Endodermal cell (in vitro differentiated cells): ENCODE measurements at places on chromosomes 1 and 21. TPM values are rescaled to one million over a fixed set of nuclear protein-coding genes. Genes with fewer than 3 reads are reported as not detected.
A peak's percentile ranks its signal among the peaks of the same experiment; 100 is the strongest.

DNA sequence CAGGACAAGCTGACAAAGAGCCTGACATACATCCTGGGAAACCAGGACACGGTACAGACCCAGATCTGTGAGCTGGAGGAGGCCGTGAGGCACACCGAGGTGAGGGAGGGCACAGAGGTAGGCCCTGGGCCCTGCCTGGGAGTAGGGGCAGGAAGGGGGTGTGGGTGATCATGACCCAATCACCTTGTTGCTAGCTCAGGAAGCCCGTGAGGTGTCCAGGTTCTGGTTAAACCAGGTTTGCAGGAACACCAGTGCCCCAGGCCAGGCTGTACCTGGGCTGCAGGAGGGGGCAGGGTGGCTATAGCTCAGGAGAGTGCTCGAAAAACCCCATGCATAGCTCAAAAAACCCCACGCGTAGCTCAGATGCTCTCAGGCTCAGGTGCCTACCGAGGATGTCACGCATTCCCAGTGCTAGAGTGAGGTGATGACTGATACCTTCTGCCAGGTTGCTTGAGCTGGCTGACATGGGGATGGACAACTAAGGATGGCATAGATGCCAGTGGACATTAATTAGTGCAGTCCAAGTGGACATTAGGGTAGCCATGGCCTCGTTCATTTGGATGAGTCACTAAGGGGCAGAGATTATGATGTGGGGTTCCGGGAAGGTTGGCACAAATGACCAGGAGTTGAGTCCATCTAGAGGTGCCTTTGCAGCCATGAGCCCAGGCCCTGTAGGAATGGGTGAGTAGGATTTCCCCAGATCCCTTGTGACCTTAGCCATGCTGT, 3.7 kb downstream of the TRIM46 start:
- no peaks in the 10 kb centered on the region for H3K27me3 ChIP-seq
- H3K4me3 ChIP-seq = no peak overlapping the region
- peak; percentile 33 for DNase-seq
- H3K36me3 ChIP-seq = peaks cover 17% of the 10 kb centered on the region
- no peak overlapping the region for H3K27ac ChIP-seq
- H3K4me1 ChIP-seq = no peaks in the 10 kb centered on the region

- H3K4me3 ChIP-seq = no peak overlapping the region
- H3K36me3 ChIP-seq = no peaks in the 10 kb centered on the region
- peaks cover 2% of the 10 kb centered on the region for H3K4me1 ChIP-seq
Measured at GRCh38 chr1:34879230-34879629, 19.7 kb upstream of the SMIM12 start.

GRCh38 chr1:47190857-47191256, 1.0 kb upstream of the PDZK1IP1 start:
- no peak for DNase-seq
- H3K4me1 ChIP-seq = no peaks in the 10 kb centered on the region
- no peak overlapping the region for H3K4me3 ChIP-seq
- H3K27ac ChIP-seq = no peak overlapping the region
- peaks cover 4% of the 10 kb centered on the region for H3K27me3 ChIP-seq

Gene TDRD10
- not detected in 2 replicates for total RNA-seq

DNA sequence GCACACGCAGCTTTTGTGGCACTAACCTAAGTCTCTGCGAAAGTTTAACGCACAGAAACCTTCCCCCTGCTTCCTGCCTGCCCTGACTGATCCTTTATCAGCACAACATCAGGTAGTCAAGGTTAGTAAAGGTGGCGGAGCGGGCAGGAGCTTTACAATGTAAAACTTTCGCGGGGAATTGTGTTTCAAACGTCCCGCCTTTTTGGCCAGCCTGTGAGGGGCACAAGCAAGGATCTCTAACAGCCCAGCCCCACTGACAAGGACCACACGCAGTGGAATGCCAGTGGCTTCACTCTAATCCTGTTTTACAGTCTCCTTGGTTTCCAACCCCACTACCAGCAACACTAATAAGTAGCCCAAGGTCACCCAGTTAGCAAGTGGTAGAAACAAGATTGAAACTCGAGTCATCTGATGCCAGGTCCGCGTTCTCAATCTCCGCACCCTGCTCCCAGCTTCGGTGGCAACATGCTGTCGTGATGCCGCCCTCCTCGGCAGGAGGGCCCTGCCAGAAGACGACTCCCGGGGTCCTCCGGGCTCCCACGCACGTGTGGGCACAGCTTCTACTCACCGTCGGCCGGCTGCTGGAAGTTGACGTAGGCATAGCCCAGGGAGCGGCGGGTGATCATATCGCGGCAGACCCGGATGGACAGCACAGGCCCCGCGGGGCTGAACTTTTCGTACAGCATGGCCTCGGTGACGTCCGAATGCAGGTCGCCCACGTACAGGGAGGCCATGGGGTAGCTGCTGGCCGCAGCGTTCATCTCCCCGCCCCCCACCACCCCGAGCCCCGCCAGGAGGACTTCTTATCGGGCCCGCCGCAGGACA, 1.2 kb downstream of the PABPC4 start:
- no peaks in the 10 kb centered on the region for H3K27me3 ChIP-seq
- peak overlapping the region; percentile 85 for H3K4me3 ChIP-seq
- no peaks in the 10 kb centered on the region for H3K4me1 ChIP-seq
- H3K36me3 ChIP-seq = peaks cover 48% of the 10 kb centered on the region

- H3K4me3 ChIP-seq = no peak overlapping the region
- DNase-seq = peak; percentile 29
- H3K27me3 ChIP-seq = peaks cover 8% of the 10 kb centered on the region
Measured at GRCh38 chr1:230073371-230074035, 6.5 kb downstream of the GALNT2 start.

- peaks cover 56% of the 10 kb centered on the region for H3K36me3 ChIP-seq
- H3K4me3 ChIP-seq = no peak overlapping the region
- DNase-seq = no peak
- H3K27me3 ChIP-seq = no peaks in the 10 kb centered on the region
- H3K4me1 ChIP-seq = no peaks in the 10 kb centered on the region
Measured at GRCh38 chr1:16248603-16249516, 11.9 kb upstream of the CPLANE2 start.

DNA sequence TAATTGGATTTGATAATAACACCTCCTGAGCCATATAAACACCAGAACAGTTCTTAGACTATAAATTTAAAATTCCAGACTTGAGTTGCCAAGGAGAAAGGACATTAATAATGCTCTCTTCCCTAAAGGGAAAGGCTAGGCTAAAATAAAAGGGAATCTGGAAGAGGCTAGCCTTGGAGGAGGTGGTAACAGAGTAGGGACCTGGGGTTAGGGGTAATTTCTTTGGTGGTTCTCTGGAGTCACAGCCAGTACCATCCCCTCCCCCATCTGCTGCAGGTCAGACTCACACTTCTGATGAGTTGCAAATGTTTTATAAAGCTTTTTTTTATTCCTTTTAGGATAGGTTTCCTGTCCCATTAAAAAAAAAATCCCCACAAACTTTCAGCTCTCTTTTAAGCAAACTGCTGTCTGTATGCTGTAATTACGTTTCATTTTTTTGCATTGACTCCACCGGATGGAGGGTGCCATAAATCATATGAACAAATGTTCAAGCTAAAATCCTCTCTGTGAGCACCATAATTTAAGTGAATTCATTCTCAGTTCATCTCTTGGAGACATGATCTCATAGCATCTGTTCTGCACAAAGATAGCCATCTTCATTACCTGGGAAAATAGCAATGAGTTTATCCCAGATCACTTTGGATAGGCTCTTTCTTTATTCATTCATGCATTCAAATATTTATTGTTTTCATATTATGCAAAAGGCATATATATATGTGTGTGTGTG, 379.6 kb downstream of the TTLL7 start:
- H3K4me3 ChIP-seq = no peak overlapping the region
- H3K4me1 ChIP-seq = no peaks in the 10 kb centered on the region
- H3K27ac ChIP-seq = no peak overlapping the region
- no peak for DNase-seq
- peaks cover 21% of the 10 kb centered on the region for H3K27me3 ChIP-seq
- no peaks in the 10 kb centered on the region for H3K36me3 ChIP-seq

GRCh38 chr1:91729621-91730358, 156.2 kb downstream of the TGFBR3 start:
- no peak overlapping the region for H3K4me3 ChIP-seq
- no peak for DNase-seq
- H3K27me3 ChIP-seq = no peaks in the 10 kb centered on the region
- H3K27ac ChIP-seq = no peak overlapping the region

Gene NFASC
- total RNA-seq = 27.7 to 42.1 TPM (median 31.6 TPM) in 3 replicates

DNA sequence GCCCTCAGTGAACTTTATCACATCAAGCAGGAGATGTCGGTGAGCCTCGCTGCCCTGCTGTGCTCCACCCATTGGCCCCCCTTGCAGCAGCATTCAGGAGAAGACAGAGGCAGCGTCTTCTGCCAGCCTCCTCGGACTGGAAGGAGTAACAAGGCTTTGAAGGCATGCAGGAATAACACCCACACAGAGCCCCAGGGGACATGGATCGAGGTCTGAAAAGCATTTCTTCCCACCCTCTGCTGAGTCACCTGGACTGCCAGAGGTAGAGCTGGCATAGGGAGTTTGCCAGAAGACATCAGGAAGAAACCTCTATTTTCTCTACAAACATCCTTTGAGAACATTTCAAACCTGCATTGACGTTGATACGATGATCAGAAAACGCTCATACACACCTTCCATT, 42.9 kb downstream of the COL18A1 start:
- H3K27me3 ChIP-seq = no peaks in the 10 kb centered on the region
- no peak for DNase-seq
- H3K4me3 ChIP-seq = no peak overlapping the region
- H3K36me3 ChIP-seq = peaks cover 46% of the 10 kb centered on the region
- no peak overlapping the region for H3K27ac ChIP-seq
- no peaks in the 10 kb centered on the region for H3K4me1 ChIP-seq

GRCh38 chr1:65476327-65476726, 55.9 kb downstream of the LEPR start:
- no peak for DNase-seq
- H3K4me3 ChIP-seq = no peak overlapping the region
- peaks cover 2% of the 10 kb centered on the region for H3K4me1 ChIP-seq
- H3K27me3 ChIP-seq = no peaks in the 10 kb centered on the region

Gene HES4
- 16.1 to 34.4 TPM (median 17.0 TPM) in 3 replicates for total RNA-seq

DNA sequence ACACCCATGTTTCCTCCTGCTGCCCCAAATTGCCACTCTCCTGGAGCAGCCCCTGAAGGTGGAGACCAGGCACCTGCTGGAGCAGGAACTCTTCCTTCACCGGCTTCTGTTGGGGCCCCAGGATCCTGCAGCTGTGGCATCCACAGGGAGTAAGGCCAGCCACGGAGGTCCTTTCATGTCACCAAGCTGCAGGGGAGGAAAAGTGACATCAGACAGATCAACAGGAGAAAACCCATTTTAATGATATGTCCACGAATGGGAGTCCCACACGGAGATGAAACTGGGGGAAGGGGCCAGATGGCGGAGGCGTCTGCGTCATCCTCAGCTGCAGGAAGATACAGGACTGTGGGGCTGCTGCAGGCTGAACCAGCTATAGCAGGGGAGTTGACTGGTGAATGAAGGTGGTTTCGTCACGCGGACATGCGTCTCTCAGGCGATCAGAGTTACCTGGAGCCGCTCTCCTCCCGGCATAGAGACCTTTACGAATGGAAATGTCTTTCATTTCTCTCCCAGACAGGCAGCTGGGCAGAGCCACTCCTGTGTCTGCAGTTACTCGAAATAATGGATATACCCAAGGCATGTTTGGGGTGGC, 9.9 kb downstream of the TP73 start:
- no peak overlapping the region for H3K27ac ChIP-seq
- no peak for DNase-seq
- H3K36me3 ChIP-seq = no peaks in the 10 kb centered on the region
- peaks cover 19% of the 10 kb centered on the region for H3K27me3 ChIP-seq
- H3K4me1 ChIP-seq = no peaks in the 10 kb centered on the region

- no peaks in the 10 kb centered on the region for H3K27me3 ChIP-seq
- H3K4me1 ChIP-seq = peaks cover 17% of the 10 kb centered on the region
- H3K4me3 ChIP-seq = no peak overlapping the region
- H3K27ac ChIP-seq = no peak overlapping the region
- H3K36me3 ChIP-seq = peaks cover 80% of the 10 kb centered on the region
Measured at GRCh38 chr1:40742363-40743061, 41.1 kb upstream of the KCNQ4 start.

- H3K27me3 ChIP-seq = no peaks in the 10 kb centered on the region
- no peak overlapping the region for H3K4me3 ChIP-seq
- H3K4me1 ChIP-seq = peaks cover 9% of the 10 kb centered on the region
- H3K36me3 ChIP-seq = no peaks in the 10 kb centered on the region
Measured at GRCh38 chr1:109388884-109389637, 8.7 kb downstream of the SORT1 start.

DNA sequence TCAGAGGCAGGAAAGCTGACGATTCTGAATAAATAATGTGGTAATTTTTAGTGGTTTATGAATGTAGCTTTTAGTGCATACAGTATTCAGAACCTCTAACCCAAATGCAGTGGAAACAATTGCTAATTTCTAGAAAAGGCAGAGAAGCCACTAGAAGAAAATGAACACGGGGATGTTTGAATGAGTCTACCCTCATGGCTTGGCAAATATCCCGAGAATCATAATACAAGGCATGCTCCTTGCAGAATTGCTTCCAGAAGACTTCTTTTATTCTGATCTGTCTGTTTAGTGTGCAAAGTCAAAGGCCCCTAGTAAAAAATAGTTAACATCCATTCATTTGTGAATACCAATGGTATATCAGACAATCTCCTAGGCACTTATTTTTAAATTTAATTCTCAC, 246.8 kb downstream of the LMO4 start:
- H3K36me3 ChIP-seq = no peaks in the 10 kb centered on the region
- H3K4me3 ChIP-seq = no peak overlapping the region
- H3K27me3 ChIP-seq = no peaks in the 10 kb centered on the region
- no peak overlapping the region for H3K27ac ChIP-seq

- H3K36me3 ChIP-seq = no peaks in the 10 kb centered on the region
- no peak overlapping the region for H3K27ac ChIP-seq
- no peak overlapping the region for H3K4me3 ChIP-seq
- no peaks in the 10 kb centered on the region for H3K27me3 ChIP-seq
- H3K4me1 ChIP-seq = no peaks in the 10 kb centered on the region
Measured at GRCh38 chr1:80059940-80060339, 1053.4 kb upstream of the ADGRL4 start.

DNA sequence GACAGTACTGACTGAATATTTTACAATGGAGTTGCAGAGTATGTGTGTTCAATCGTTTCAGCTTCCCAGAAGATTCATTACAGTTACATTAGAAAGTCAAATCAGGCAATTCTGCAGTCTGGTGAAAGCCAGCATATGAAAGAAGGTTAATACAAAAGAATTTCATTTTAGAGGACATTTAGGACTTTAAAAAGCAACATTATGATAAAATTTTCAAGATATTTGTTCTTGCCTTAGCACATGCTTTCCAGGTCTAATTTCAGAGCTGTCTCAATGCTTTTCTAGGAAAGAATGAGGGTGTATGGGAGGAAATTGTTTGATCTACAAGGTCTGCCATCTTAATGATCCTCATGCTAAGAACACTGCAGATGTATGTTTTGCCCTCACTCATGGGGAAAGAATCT, 63.2 kb downstream of the RERE start:
- peak overlapping the region; percentile 83 for H3K27ac ChIP-seq
- DNase-seq = no peak
- H3K4me3 ChIP-seq = no peak overlapping the region
- H3K27me3 ChIP-seq = no peaks in the 10 kb centered on the region
